ENCODE measurements at places on chromosomes 1 and 21. TPM values are rescaled to one million over a fixed set of nuclear protein-coding genes. Genes with fewer than 3 reads are reported as not detected.

Gene CD1D
- total RNA-seq: 0.25 TPM

Gene NBPF20
- 4.2 TPM for total RNA-seq

Gene KRTAP12-2
- not detected for total RNA-seq

Gene SELP
- not detected for total RNA-seq

Gene RPAP2
- total RNA-seq: 14.8 TPM

Gene HPCA
- not detected for total RNA-seq

Gene TIE1
- 67.9 TPM for total RNA-seq

Gene PLA2G2A
- total RNA-seq: not detected

Gene MPZL1
- total RNA-seq: 94.0 TPM

Gene NTPCR
- 7.1 TPM for total RNA-seq

Gene LCE1C
- total RNA-seq: not detected

Gene NOS1AP
- total RNA-seq: 0.44 TPM

Gene KCND3
- total RNA-seq: 0.25 TPM

Gene C1orf122
- total RNA-seq: 205 TPM

Gene PLA2G2F
- total RNA-seq: not detected

Gene AK5
- 49.5 TPM for total RNA-seq

Gene TBX15
- total RNA-seq: not detected

Gene HEYL
- total RNA-seq: not detected

Gene CENPL
- total RNA-seq: 15.6 TPM

Gene EPHB2
- 5.2 TPM for total RNA-seq

Gene UBXN10
- total RNA-seq: not detected

Gene FCRL3
- not detected for total RNA-seq

Gene BTBD8
- total RNA-seq: 4.1 TPM

Gene ARHGEF16
- not detected for total RNA-seq

Gene CACHD1
- total RNA-seq: 2.8 TPM

Gene GSTM1
- 0.37 TPM for total RNA-seq

Gene ALX3
- total RNA-seq: not detected

Gene GPATCH2
- 26.7 TPM for total RNA-seq

Gene DMBX1
- not detected for total RNA-seq

Gene CCDC181
- total RNA-seq: 2.0 TPM

Gene TRAPPC10
- 25.9 TPM for total RNA-seq

Gene ANKRD35
- 2.5 TPM for total RNA-seq

All from uterine smooth muscle cell (primary cell).